ENCODE measurements at places on chromosomes 16 and 17.
A peak's percentile ranks its signal among the peaks of the same experiment; 100 is the strongest.

GRCh38 chr17:50586421-50587247 lies 26.1 kb downstream of the CACNA1G start:
- DNase-seq = no peak

DNA sequence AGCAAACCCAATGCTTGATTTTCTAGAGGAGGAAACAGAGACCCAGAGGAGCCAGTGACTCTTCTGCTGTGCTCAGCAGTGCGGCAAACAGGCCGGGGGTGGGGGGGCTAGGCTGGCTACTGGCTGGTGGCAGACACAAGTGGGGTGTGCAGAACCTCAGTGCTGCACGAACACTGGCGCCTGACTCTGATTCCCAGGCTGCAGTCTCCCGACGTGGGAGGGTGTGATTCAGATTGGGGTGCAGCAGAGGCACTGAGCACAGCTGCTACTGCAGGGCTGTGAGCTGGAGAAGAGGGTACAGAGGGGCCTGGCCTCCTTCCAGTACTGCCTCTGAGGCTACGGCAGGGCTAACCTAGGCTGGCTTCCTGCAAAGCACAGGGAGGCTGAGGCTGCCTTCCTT lies 8.1 kb downstream of the RPL19 start:
- DNase-seq = peak; percentile 21

- DNase-seq = no peak
Observed at GRCh38 chr17:81438007-81438659, 42.9 kb downstream of the BAHCC1 start.

- DNase-seq = no peak
Observed at GRCh38 chr17:45371414-45372324, 54.8 kb upstream of the MAP3K14 start.

DNA sequence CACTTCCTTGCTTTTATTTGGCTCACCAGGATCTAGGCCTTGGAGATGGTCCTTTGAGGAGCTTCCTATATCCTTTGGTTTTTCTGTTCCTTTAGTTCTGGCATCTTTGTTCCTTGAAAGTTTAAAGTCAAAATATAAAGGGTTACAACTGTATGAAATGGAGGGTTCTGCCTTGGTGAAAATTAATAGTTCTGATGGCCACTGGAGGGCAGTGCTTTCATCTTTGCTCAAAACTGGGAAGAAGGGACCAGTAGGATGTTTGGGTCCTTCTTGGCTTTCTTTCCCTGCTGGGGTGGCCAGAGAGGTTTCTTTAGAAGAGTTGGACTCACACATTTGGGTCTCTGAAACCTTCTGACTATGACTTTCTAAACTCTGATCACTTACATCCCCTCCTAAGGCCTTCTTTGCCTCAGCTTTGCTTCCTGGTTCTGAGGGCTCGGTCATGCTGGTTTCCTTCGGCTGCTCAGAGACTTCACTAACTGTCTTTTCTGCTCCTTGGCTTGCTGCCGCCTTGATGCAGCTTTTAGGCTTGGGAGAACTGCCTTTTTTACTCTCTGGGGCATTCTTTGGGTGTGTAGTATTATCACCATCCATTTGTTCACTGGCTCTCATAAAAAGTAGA lies 10.9 kb upstream of the ITGA2B start:
- DNase-seq = no peak

DNA sequence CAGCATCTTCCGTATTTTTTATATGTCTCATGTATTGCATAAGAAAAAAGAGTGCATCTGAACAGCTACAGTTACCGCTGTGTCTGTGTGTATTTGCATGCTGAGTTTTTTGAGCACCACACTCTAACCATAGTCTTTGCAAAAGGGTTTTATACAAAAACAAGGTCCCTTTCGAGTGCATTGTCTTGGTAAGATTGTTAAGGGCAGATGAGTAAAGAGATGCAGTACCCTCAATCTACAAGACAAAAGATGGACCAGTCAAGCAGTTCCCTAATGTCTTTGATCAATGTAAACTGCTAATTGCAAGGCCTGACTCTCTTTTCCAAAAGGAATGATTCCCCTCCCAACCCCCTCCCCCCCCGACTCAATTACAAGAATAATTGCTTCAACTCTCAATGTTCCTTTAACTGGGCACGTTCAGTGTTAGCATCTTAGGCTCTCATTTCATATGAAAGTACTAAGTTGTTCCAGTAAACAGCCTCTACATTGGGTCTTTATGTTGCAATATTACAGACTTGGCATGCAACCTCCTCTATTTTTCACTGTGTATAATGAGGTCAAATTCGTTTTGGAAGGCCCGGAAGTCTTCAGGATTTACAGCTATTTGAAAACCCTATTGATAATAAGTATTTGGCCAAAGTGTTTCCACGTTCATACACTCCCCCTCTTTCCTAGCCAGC lies 471.4 kb upstream of the RBFOX1 start:
- no peak for DNase-seq

- DNase-seq = no peak
Observed at GRCh38 chr16:56972403-56973293, 10.9 kb downstream of the CETP start.

DNA sequence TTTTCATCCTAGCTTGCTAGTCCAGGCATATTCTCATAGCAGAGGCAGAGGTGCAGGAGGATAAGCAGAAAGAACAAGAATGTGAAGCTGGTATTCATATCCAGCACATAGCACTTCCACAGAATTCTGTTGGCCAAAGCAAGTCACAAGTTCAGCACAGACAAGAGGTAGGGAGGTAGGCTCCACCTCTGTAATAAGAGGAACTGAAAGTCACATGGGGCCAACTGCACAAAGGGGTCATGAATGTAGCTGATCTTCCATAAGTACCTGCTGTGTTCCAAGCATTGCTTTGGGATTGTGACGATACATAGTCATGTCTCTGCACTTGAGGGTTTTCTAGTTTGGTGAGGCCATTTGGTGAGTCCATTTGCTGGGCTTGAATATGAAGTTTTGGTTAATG lies 110.8 kb upstream of the MPHOSPH6 start:
- DNase-seq = no peak

DNA sequence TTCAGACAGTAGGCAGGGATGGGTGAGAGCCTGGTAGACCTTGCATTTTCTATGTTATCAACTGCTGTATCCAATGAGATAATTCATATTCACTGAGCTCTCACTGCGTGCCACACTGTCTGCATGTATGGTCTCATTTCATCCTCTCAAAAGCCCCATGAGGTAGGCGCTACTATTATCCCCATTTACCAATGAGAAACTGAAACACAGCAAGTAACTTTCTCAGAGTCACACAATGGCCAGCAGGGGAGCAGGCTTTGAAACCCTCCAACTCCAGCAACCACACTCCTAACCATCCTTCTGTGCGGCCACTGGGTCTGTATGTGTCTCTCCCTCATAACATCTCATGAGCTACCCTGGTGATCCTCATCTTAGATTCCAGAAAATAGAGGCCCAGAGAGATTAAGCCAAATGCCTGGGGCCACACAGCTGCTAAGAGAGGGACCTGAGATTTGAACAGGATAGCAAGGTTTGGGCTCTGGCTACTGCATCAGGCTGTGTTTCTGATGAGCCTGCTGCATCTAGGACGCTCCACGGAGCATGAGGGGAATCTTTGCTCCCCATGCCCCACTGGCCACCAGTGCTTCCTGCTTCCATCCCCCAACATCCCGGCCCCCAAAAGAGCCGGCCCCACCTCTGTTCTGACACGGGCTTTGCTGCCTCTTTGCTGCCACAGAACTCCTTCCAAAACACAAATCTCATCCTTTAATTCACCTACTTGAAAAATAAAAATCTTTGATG lies 3.2 kb downstream of the CCR7 start:
- peak; percentile 65 for DNase-seq

GRCh38 chr16:85353839-85354685 lies 241.8 kb upstream of the CIBAR2 start:
- DNase-seq = no peak

DNA sequence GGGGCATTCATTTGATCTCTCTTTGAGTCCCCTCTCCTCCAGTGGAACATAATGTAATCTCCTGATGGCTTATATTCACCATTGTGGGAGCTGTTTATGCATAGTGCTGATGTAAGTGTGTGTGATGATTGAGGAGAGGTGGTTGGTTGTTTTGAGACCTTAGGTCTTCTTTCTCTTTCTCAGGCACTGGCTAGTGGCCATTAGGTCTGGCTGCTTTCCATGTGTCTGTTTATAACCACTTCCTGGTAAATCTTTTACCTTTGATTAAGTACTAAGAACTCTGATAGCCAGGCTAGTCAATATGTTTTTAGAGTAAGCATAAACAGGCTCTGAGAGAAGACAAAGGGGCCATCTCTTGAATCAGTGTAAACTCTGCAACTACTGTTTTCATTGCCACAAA lies 27.9 kb downstream of the VAT1L start:
- DNase-seq = no peak

GRCh38 chr16:48591976-48592375 lies 18.0 kb downstream of the N4BP1 start:
- DNase-seq = no peak

- peak; percentile 53 for DNase-seq
Observed at GRCh38 chr16:29820271-29820701, at the start of gene MVP. TSS of gene MVP (plus strand) at chr16:29820462. CDS start at chr16:29830550, 10,088 bp downstream.

DNA sequence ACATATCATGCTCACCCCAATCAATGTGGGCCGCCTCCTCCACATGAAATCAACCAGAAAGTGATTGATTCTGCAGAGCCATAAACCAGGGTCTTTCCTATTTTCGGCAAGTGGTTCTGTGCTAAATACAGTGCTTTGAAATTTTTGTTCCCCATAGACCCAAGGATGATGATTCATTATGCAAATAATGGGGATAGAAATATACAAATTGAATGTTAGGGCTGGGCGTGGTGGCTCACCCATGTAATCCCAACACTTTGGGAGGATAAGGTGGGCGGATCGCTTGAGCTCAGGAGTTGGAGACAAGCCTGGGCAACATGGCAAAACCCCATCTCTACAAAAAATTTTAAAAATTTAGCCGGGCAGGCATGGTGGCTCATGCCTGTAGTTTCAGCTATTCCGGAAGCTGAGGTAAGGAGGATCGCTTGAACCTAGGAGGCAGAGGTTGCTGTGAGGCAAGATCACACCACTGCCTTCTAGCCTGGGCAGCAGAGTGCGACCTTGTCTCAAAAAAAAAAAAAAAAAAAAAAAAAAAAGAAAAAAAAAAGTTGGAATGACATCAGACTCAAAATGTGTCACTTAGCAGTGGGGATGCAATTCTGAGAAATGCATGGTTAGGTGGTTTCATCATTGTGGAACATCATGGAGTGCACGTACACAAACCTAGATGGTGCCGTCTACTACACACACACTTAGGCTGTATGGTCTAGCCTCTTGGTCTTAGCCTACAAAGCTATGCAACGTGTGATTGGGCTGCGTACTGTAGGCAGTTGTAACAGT lies 581.7 kb downstream of the MAF start:
- no peak for DNase-seq

- DNase-seq = no peak
Observed at GRCh38 chr16:23401139-23401538, 51.9 kb downstream of the COG7 start.

GRCh38 chr17:867896-868489 lies 85.8 kb downstream of the MRM3 start:
- DNase-seq = no peak

- DNase-seq = no peak
Observed at GRCh38 chr16:72711823-72712222, 336.1 kb downstream of the ZFHX3 start.

GRCh38 chr16:3180445-3180878 lies 7.5 kb upstream of the OR1F1 start:
- no peak for DNase-seq

DNA sequence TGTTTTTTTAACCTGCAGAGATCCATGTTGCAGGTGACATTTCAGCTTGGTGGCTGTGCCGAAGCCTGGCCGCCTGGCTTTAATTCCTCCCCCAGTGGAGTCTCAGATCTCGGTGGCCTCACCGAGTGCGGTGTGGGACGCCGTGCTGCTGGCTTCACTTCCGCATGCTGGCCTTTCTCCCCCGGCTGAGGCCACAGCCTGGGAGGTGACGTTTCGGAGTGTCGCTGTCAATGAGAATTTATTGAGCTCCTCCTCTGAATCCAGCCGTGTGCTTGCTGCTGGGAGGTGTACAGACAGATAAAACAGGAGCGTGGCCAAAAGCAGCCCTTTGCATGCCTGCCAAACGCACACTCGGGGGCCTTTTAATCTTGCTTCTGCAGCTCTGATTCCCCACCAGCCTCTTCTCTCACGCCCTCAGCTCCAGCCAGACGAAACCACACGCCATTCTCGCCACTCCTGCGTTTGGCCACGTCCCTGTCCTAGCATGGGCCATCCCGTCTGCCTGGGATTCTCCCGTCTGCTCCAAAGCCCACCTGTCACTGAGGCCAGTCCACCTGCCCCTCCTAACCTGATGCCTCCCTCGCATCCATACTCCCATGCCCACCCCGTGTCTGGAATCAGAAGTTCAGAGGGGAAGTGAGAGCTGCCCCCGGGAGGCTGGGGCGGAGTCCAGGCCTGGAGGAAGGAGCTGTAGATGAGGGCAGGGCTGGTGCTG lies 3.6 kb downstream of the GSE1 start:
- DNase-seq = no peak

DNA sequence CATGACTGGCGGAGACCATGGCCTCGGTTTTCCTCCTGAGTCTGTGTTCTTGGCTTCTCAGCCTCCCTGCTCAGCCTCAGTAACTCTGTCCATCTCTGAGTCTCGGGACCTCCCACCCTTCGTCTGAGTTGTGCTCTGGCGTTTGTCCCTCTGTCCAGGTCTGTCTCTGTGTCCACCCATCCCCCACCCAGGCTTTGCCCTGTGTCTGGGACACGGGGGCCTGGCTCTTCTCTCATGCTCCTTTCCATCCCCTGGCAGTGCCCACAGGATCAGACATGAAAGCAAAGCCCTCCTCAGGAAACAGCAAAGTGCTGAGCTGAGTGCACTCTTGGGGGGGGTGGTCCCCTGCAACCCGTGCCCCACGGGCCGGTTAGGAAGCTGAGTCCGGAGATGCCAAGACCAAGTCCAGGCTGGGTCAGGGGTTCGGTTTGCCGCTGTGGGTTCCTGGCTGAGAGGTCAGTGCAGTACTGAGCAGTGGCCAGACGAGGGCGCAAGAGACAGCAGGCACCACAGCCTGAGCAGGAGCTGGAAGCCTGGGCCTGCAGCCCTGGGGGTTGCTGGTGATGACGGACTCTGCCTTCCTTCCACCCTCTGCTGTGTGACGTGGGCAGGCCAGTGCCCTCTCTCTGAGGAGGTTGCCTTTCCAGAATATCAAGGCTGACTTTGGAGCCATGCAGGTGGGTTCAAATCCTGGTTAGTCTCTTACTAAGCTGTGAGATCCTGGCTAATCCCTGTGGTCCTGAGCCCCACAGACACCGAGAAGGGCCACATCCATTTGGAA lies 2.5 kb downstream of the P2RX1 start:
- DNase-seq = peak; percentile 77

- no peak for DNase-seq
Observed at GRCh38 chr16:85999778-86000177, 100.8 kb downstream of the IRF8 start.

- no peak for DNase-seq
Observed at GRCh38 chr17:78522031-78522809, 55.0 kb downstream of the DNAH17 start.

DNA sequence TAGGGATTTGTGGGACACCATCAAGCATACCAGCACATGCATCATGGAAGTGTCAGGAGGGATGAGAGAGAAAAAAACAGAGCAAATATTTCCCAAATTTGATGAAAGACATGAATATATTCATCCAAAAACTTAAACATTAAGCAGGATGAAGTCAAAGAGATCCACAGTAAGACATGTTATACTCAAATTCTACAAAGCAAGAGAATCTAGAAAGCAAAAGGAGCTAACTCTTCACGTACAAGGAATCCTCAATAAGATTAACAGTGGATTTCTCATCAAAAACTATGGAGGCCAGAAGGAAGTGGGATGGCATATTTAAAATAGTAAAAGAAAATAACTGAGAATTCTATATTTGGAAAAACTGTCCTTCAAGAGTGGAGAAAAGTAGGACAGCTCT lies 374.8 kb downstream of the ZFHX3 start:
- no peak for DNase-seq

- DNase-seq = no peak
Observed at GRCh38 chr17:75854101-75854748, 910 bp downstream of the WBP2 start.
